ENCODE measurements at places on chromosomes 1 and 21. TPM values are rescaled to one million over a fixed set of nuclear protein-coding genes. Genes with fewer than 3 reads are reported as not detected.
A peak's percentile ranks its signal among the peaks of the same experiment; 100 is the strongest.

HRNR gene
- total RNA-seq, result not detected

HOOK1 gene
- 33.7 TPM for total RNA-seq

DNA sequence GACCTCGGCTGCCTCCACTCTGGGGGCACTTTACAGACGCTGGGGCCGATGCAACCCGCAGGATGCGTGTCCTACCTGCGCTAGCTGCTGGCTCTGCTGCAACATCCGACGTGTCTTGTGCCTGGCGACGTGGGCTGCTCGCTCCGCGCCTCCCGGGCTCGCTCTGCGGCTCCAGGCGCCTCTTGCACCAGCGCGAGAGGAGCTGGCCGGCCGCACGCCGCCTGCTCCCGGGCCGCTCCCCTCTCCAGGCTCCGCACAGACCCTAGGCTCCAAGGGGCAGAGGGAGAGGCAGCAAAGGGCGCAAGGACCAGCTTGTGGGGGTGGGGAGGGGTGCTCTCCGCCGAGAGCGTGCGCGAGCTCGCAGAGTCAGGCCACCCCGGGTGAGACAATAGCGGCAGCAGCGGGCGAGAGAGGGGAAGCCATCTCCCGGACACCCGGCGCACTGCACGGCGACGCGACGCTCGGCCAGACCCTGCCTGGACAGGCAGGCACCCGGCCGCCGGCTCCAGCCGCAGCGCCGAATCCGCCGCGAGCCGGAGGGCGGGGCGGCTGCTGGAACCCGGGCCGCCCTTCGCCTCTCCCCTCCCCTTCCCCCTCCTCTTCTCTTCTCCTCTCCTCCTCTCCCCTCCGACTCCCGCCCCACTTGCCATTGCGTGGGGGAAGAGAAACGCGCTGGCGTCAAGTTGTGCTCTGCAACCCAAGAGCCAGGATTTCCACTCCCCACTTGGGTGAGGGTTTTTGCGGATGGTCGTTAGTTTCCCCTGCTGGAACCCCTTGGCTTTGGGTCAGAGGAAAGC, at the start of gene PIK3C2B:
PIK3C2B (minus strand) TSS at position 525 of the 797 bp plus-strand sequence. CDS start 25,003 bp downstream, outside the sequence.
- H3K27me3 ChIP-seq, result no peaks in the 10 kb centered on the region
- H3K4me3 ChIP-seq, result peak within 1 kb of the TSS; percentile 80
- DNase-seq, result peak; percentile 79
- H3K4me1 ChIP-seq, result peaks cover 7% of the 10 kb centered on the region
- H3K36me3 ChIP-seq, result no peaks in the 10 kb centered on the region
- peak within 1 kb of the TSS; percentile 86 for H3K27ac ChIP-seq

GRCh38 chr1:155286544-155286943, 9.3 kb downstream of the HCN3 start:
- H3K4me1 ChIP-seq, result no peaks in the 10 kb centered on the region
- H3K27me3 ChIP-seq, result no peaks in the 10 kb centered on the region
- no peak overlapping the region for H3K27ac ChIP-seq
- no peak for DNase-seq
- H3K36me3 ChIP-seq, result no peaks in the 10 kb centered on the region

GRCh38 chr21:41973861-41974751, 20.3 kb upstream of the C2CD2 start:
- no peak overlapping the region for H3K4me3 ChIP-seq
- no peaks in the 10 kb centered on the region for H3K27me3 ChIP-seq
- DNase-seq, result no peak
- H3K36me3 ChIP-seq, result no peaks in the 10 kb centered on the region
- no peaks in the 10 kb centered on the region for H3K4me1 ChIP-seq

GRCh38 chr1:7223334-7224080, 438.3 kb downstream of the CAMTA1 start:
- no peak for DNase-seq
- no peak overlapping the region for H3K27ac ChIP-seq
- no peaks in the 10 kb centered on the region for H3K27me3 ChIP-seq
- no peak overlapping the region for H3K4me3 ChIP-seq

DNA sequence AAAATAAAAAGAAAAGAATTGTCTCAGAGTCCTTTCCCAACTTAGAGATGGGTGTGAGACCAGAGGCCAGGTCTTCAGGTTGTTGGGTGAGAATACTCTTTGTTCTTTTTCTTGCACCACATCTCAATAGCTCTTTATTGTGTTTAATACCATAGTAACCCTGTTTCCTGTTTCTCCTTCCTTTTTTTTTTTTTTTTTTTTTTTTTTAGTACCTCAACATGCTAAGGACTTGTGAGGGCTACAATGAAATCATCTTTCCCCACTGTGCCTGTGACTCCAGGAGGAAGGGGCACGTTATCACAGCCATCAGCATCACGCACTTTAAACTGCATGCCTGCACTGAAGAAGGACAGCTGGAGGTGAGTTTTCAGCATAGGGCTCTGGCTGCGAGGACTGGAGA, 24.4 kb downstream of the CELF3 start:
- H3K4me3 ChIP-seq, result no peak overlapping the region
- no peaks in the 10 kb centered on the region for H3K27me3 ChIP-seq
- H3K36me3 ChIP-seq, result no peaks in the 10 kb centered on the region
- no peak overlapping the region for H3K27ac ChIP-seq
- H3K4me1 ChIP-seq, result no peaks in the 10 kb centered on the region

DNA sequence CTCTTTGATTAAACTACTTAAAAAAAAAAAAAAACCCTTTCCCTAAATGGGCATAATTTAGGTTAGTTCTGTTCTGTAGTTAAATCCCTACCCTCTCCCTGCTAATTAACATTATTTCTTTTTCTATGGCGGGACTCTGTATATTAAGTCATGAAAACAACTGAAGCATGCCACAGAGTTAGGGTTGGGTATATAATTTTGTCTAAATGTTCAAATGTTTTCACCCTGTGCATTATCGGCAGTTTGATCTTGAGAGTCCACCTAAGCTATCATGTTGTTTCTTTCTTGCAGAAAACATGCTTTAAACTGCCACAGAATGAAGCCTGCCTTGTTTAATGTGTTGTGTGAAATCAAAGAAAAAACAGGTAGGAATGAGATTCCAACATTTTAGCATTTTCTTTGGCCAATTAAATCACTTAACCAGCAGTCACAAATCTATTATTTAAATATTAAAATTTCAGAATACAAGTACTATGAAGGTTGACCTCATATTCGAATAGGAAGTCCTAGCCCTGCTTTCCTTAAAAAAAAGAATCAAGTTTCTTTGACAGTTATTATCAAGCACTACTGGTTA, 4.0 kb downstream of the PBX1 start:
- no peak for DNase-seq
- H3K36me3 ChIP-seq, result no peaks in the 10 kb centered on the region
- H3K27me3 ChIP-seq, result no peaks in the 10 kb centered on the region

GRCh38 chr1:59565611-59566410, 248.9 kb upstream of the HOOK1 start:
- H3K36me3 ChIP-seq, result no peaks in the 10 kb centered on the region
- H3K27ac ChIP-seq, result peak overlapping the region; percentile 57
- no peak for DNase-seq
- H3K4me3 ChIP-seq, result no peak overlapping the region
- no peaks in the 10 kb centered on the region for H3K4me1 ChIP-seq
